NCI-H1048 (cell line): ENCODE measurements at places on chromosomes 6 and 20.

DNA sequence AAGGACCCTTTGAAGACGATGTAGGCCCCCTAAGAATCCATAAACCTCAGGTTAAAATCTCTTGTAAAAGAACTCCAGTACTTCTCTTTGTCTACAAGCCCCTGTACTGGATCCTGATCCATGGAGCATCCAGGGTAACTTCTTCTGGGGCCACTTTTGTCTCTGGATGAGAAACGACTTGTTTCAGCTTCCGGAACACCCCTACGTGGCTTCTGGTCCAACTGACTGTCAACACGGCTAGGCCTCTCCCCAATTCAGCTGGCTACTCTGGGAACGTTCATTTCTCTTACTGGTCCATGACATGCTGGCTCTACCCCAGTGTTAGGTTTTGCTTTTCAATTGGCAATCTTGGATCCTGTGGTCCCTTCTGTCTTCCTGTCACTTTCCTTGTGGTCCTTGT is 198.0 kb downstream of the BACH2 start:
- no peak for DNase-seq

- DNase-seq: no peak
Measured at GRCh38 chr20:41877911-41878310, 259.7 kb upstream of the CHD6 start.

DNA sequence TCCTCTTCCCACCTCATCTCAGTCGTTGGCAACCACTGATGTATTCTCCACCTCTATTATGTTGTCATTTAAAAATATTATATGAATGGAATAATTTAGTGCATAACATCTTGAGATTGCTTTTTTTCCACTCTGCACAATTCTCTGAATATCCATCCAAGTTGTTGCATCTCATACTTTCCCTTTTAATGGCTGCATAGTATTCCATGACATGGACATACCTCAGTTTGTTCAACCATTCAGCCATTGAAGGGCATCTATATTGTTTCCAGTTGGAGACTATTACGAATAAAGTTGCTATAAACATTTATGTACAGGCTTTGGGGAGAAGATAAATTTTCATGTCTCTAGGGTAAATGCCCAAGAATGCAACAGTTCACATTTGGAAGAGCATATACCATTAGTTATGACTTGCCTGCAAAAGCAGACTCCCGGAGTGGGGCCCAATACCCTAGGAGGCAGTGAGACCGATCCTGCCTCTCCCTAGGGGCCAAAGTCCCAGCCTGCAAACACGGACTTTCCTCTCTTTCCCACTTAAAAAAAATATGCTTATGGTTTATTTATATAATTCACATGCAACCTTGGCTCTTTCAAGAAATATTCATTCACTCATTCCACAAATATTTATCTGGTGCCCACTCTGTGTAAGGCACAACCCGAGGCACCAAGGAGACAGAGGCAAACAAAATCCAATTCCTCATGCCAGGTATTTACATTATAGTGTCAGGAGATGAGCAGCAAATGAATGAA is 227.0 kb upstream of the PMEPA1 start:
- no peak for DNase-seq

- DNase-seq: no peak
Measured at GRCh38 chr6:22367346-22367745, 70.5 kb upstream of the PRL start.

DNA sequence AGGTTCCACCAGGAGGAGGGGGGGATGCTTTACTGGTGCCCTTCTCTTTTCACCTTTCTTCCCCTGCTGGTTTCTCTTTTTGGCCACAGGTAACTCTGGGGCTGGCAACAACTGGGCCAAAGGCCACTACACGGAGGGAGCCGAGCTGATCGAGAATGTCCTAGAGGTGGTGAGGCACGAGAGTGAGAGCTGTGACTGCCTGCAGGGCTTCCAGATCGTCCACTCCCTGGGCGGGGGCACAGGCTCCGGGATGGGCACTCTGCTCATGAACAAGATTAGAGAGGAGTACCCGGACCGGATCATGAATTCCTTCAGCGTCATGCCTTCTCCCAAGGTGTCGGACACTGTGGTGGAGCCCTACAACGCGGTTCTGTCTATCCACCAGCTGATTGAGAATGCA is 4.4 kb downstream of the TUBB1 start:
- DNase-seq: no peak
